Urinary bladder (tissue), 4 donors: ENCODE measurements at places on chromosomes 16 and 17. TPM values are rescaled to one million over a fixed set of nuclear protein-coding genes. Genes with fewer than 3 reads are reported as not detected.

- no peak for DNase-seq
Observed at GRCh38 chr17:80799538-80800480, 191.8 kb upstream of the CHMP6 start.

DNA sequence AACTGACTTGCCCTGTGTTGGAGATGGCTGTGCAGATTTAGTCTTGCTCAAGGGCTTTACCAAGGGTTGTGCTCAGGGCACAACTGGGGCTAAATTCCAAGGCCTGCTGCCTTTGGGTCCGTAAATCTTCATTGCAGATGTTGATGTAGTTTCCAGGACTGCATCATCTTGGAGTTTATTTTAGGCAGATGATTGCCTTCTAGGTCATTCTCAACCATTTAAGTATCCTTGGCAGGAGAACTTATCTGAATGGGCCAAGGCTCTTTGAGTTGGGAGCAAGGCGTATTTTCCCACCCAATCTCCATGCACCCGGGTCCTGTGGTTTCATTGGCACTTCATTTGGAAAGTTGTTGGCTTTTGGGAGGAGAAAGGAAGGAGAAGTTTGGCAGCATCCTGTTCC, 200.3 kb downstream of the MSI2 start:
- DNase-seq: no peak

MSRB1 gene
- 107 TPM for polyA plus RNA-seq

PIPOX gene
- polyA plus RNA-seq: 4.6 TPM

DNA sequence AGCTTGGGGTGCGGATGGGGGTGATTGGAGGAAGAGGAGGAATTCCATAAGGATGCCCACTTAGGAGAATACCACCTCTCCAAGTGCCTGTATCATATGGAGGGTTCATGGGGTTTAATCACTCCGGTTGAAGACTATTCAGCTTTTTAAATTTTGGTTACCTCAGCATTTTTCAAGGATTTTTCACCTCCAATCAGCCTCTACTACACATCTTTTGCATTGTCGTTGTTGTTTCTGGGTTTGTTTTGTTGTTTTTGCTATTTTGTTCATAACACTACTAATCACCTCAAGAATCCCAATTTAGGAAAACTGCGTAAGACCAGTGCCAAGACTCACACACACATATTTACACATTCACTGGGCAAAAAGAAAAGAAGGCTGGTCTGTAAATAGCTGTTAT, 619.5 kb upstream of the CDH5 start:
- DNase-seq: no peak

DNA sequence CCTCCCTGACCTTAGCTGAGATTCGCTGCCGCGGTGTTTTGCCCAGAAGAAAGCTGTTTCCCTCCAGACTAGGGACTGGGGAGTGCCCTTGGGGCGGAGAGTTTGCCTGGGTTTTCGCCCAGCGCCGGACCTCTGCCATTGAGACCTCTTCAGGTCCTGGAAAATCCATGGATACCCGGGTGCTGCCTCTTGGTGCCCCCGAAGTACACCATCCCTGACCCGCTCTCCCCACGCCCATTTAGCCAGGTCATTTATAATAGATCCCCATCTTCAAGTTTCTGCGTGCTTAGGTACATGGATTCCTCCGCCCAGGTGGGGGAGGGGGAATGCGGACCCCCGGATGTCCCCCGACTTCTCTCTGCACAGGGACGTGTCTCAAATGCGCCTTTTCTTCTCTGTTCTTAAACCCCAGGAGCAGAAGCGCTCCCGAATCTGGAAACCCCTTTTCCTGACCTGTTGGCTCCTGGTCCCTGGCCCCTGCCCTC, 15.0 kb upstream of the CBX8 start:
- DNase-seq: no peak

DNA sequence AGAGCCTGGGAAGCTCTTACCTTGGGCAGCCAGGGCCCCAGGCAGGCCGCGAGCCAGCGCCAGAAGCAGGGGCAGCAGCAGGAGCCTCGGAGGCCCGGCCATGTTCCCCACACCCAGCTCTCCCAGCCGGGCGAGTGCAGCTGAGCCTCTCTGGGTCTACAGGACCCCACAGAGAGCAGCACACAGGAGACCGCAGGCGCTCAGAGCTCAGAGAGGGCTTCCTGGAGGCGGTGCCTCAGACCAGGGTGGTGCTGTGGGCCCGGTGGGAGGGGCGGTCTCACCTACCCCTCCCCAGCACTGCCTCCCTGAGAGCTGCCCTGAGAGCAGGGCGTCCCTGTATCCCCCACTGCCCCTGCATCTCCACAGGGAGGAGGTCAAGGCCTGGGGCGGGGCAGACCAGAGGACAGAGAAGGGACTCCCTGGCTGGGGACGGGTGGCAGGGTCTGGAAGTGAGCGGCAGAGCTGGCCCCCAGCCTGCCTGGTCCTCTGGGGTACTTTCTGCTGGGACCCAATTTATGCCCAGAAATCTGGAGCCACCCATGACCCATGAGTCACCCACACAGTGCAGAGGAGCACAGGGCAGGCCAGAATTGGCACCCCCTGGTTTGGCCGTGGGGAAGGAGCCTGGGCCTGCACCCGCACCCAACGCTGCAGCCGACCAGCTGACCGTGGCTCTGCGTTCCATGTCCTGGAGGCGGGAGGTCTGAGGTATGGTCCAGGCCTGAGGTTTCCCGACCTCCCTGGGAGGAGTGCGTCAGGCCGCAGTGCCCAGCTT, at the start of gene CD7:
Gene CD7, minus strand, starts transcription at position 215 of the 775 bp plus-strand sequence. Its CDS starts 113 bp downstream, at position 102.
- no peak for DNase-seq

NECAB2 gene
- polyA plus RNA-seq: 0.20 TPM

FGF11 gene
- polyA plus RNA-seq: 0.95 TPM

- DNase-seq: no peak
Observed at GRCh38 chr17:17609121-17609520, 17.6 kb upstream of the PEMT start.

- DNase-seq: no peak
Observed at GRCh38 chr16:56320811-56321558, 104.4 kb downstream of the AMFR start.

- DNase-seq: no peak
Observed at GRCh38 chr17:82402865-82403264, 15.3 kb upstream of the HEXD start.

DNA sequence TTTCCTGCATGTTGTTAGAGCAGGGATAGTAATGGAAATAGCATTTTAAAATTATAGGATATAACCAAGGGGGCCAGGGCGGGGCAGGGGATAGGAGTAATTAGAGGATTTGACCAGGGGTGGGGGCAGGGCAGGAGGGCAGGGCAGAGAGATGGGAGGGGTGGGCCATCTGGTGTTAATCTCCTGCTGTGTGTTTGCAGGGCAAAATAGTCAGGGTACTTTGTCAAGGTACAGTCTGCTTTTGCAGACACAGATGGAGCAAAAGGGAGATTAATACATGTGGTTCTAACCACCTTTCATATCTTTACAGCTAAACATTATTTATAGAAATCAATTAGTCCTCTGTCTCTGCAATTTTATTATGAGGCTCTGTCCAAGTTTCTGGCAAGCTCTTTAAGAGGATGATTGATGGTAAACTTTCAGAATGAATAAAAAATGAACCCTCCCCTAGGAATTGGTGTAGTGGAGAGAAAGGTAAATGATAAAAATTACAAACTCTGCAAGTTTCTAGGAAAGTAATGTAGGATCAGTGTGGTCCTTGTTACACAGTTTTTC, 6.6 kb downstream of the ANKFN1 start:
- no peak for DNase-seq

GRCh38 chr17:16933317-16934132, 38.4 kb downstream of the TNFRSF13B start:
- no peak for DNase-seq

GRCh38 chr17:81608082-81608481, 28.8 kb downstream of the NPLOC4 start:
- DNase-seq: no peak

- DNase-seq: no peak
Observed at GRCh38 chr17:70144260-70144846, 25.0 kb upstream of the KCNJ2 start.

DNA sequence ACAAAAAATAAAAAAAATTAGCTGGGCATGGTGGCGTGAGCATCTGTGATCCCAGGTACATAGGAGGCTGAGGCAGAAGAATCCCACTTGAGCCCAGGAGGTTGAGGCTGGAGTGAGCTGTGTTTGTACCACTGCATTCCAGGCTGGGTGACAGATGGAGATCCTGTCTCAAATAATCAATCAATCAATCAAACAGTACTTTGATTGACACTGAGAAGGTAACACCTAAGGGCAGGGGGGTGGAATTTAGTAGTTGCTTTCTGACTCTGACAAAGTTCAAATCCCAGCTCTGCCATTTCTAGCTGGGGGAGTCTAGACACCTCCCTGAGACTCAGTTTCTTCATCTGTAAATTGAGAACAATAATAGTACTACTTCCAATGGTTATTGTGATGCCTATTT, 12.0 kb downstream of the SSH2 start:
- DNase-seq: no peak

PPY gene
- not detected for polyA plus RNA-seq

GRCh38 chr16:72203401-72203800, 31.4 kb upstream of the PMFBP1 start:
- DNase-seq: no peak

HAP1 gene
- 0.27 TPM for polyA plus RNA-seq

DNA sequence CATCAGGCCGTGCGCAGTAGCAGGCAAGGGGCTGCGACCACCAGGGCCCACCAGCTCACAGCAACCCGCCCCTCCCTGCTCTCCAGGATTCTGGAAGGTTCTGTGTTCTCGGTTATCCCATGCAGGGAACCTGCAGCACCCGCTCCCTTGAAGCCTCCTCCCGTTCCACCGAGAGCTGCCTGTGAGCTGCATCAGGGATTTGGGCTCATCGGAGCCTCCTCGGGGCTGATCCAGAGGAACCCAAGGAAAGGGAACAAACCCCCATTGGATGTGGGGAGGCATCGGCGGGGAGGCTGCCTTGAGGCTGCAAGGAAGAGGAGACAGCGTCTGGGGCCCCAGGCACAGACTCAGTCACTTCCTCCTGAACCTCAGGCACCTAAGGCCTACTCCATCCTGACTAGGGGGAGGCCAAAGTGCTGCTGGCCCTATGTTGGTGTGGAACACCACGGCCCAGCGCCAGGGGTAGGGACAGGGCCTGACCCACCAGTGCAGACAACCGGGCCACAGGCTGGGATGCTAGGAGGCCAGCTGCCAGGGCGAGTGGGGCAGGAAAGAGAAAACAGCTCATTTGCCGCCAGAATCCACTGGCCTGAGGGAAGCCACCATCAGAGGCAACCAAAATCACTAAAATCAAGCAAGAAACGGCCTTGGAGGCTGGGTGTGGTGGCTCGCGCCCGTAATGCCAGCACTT, 14.4 kb upstream of the LGALS3BP start:
- no peak for DNase-seq

DNA sequence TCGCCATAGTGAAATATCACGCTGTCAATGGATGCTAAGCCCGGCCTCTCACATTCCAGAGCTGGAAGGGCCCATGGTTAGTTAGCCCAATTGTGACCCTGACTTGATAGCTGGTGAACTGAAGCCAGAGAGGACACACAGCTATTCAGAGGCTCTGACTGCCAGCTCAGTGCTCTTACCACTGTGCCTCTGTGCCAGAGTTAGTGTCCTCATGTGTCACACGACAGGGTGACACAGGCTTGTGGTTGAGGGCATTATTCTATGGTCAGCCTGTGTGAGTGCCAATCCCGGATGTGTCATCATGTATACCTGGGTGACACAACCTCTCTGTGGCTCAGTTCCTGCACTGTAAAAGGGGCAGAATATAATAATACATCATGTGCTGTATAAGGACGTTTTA, 2.5 kb upstream of the MT1X start:
- DNase-seq: no peak

GRCh38 chr16:58025351-58026138, at the start of gene MMP15:
Gene MMP15, plus strand, starts transcription at chr16:58025754. Its CDS starts 597 bp downstream, at chr16:58026351.
- DNase-seq: no peak

DNA sequence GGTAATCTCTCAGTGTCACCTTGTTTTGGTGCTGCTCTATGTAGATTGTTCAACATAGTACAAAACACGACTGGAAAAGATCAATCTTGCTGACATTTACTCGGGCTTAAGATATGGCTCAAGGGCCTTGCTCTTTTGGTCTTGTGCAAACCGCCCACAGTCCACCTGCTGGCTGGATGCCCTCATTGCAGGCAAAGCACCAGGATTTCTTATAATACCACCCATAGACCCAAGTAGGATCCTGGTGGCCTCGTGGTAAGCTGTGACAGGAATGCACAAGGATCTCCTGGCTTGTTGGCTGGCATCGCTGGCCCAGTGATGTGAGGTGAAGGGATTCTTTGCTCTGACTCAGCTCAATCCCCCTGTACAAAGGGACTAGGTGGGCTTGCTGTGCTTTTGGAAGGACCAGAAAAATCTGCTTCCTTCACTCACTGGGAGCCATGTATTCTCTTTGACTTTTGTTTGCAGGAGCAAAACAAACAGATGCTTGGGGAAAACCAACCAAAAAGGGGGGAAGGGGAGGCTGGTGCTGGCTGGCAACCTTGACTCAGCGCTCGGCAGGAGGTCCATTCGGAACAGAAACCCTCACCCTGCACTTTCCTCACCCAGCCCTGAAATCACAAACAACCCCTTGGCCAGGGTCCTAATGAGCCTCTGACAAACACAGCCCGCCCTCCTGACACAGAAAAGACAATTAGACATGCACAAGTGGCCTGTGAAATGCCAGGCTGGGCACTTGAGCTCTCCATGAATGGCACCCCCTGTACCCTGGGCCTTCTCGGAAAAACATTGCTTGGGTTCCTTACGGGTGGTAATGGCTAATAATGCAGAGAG, 36.6 kb upstream of the MED9 start:
- DNase-seq: no peak

GRCh38 chr17:10155371-10156076, 42.9 kb downstream of the GAS7 start:
- no peak for DNase-seq

GRCh38 chr17:45425125-45425983, 7.3 kb downstream of the ARHGAP27 start:
- DNase-seq: no peak

DNA sequence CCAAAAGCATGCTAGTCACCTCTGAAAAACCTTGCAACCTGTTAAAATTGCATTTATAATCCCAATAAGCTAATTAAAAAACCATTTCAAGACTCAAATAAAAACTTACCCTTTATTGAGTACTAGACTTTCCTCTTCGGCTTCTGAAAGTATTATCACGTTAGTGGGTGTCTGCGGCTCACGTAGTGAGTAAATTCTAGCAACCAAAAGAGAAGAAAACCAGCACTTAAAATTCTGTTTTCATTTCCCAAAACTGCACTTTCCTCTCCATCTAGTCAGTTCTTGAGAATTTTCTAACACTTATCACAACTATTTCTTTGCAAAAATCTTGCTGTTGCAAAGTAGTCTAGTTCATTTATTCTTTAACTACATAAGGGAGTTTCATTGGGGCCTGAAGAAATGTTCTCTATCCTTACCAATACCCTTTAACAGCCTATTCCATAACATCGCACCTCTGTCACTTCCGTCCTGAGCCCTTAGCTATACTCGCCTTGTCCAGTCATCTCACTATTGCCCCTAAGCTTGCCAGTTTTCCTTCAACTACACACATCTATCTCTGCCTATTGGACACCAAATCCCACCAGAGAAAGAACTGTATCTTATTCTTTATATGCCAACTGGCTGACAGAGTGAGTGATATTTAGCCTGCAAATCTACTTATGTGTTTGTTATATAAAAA, 8.7 kb downstream of the NUP88 start:
- no peak for DNase-seq
